ENCODE measurements at places on chromosomes 3 and 15.

- no peak for DNase-seq
Measured at GRCh38 chr3:132788301-132788671, 66.1 kb upstream of the NPHP3 start.

DNA sequence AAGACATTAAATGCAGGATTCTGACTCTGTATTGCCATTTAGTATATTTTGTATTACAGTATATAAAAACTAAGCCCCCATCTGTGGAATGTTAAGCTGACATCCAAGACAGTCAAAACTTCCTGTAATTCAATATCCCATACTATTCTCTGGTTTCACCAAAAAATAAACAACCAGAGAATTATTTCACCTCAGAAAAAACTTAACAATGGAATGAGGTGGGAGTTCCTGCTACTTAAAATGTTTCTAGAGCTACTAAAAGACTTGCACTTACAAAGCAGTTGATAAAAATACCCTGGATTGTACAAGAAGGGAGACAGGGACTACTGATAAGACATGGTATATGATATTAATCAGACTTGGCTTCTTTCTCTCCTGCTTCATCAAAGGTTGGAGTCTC, 8.3 kb downstream of the ARL13B start:
- DNase-seq, result no peak

DNA sequence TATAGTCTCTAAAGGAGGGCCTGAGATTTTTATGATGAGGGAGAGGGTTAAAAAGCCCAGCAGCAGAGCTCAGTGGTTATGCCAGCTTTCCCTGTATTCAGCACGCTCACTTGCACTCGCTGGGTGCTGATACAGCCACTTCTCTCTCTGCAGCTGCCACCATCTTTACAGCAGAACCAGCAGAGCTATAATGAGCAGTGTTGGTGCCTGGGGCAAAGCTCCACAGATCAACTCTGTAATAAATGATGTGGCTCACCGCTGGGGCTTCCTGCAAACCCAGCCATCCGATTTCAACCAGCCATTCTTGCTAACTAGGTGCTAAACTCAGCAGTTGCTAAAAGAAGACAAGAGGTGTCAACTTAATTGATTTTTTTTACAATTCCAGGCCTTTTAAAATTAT, 48.0 kb downstream of the ARNT2 start:
- DNase-seq, result no peak

GRCh38 chr15:81901319-81901718, 144.5 kb downstream of the MEX3B start:
- no peak for DNase-seq

GRCh38 chr15:73873889-73874511, 636 bp downstream of the TBC1D21 start:
- no peak for DNase-seq

GRCh38 chr15:53739651-53740050, 19.8 kb downstream of the WDR72 start:
- DNase-seq, result no peak

DNA sequence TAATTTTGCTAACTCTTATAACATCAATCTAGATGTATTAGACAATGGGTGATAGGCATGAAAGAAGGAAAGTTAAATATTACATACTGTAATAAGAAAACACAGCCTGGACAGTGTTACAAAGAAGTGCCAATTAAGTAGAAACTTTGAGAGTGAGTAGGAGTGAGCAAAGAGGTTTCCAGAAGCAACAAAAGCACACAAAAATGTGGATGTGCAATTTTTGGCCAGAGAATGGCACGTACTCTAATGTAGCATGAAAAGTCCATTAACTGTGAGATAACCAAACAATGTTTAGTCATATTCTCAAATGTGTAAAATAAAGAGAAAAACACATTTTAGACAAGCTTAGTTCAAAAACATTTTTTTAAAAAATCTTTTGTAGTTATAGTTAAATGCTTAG, 567.3 kb downstream of the ROBO1 start:
- no peak for DNase-seq

DNA sequence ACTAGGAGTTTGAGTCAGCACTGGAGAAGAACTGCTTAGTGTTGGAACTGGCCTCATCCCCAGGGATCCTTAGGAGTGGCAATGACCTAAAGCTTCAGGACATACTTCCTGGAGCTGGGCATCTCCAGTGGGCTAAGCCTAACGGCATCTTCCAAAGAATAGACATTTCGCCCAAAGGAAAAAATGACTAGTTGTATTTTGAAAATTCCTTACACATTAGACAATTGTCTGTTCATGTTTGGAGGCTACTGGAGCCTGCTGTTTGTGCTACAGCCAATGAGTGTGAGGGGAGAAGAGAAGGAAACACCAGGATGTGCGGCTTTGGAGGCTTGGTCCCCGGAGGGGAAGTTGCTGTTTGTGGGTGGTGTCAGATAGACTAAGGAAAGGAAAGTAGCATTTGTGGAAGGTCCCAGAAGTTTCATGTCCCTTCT, 77.6 kb downstream of the POLR2M start:
- DNase-seq, result no peak
